ENCODE measurements at places on chromosomes 12 and 14. TPM values are rescaled to one million over a fixed set of nuclear protein-coding genes. Genes with fewer than 3 reads are reported as not detected.

Gene FANCM
- total RNA-seq = 1.4 TPM

Gene YAF2
- 15.7 TPM for total RNA-seq

Gene ACOT4
- 5.1 TPM for total RNA-seq

Gene ABCB9
- 10.6 TPM for total RNA-seq

Gene RAP1B
- 194 TPM for total RNA-seq

Gene PARP11
- total RNA-seq = 9.0 TPM
